ENCODE measurements at places on chromosomes 13 and 19.

DNA sequence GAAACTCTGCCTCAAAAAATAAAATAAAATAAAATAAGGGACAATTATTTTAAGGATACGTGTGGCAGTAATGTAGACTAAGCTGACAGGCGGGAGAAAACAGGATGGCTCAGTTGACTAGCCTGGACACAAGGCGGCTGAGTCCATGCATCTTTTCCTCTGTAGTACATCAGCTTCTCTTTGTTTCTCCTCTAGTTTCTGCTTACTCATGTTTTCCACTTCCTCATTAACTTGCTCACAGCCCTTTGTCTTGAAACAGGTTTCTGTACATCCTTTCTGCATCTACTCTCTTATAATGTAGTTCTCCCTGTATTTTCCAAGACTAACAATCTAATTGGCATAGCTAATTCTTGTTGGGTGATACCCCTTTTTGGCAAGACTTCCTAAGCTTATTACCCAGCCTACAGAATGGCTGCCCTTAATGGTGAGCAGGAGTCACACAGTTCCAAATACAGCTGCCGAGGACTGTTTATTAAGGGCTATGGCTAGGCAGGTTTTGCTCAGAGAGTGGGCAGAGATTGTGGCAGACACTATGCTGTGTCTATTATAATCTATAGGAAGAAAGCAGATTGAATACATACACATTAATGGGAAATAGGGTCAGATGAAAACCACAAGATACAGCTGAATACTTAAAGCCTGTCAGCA, 58.7 kb upstream of the KLF5 start:
- peak; percentile 3 for DNase-seq

- no peak for DNase-seq
Measured at GRCh38 chr13:74625541-74625940, 491.3 kb upstream of the KLF12 start.

GRCh38 chr13:105346141-105346775, 1189.2 kb downstream of the EFNB2 start:
- no peak for DNase-seq

- DNase-seq: no peak
Measured at GRCh38 chr19:28718909-28719308, 494.0 kb downstream of the UQCRFS1 start.

DNA sequence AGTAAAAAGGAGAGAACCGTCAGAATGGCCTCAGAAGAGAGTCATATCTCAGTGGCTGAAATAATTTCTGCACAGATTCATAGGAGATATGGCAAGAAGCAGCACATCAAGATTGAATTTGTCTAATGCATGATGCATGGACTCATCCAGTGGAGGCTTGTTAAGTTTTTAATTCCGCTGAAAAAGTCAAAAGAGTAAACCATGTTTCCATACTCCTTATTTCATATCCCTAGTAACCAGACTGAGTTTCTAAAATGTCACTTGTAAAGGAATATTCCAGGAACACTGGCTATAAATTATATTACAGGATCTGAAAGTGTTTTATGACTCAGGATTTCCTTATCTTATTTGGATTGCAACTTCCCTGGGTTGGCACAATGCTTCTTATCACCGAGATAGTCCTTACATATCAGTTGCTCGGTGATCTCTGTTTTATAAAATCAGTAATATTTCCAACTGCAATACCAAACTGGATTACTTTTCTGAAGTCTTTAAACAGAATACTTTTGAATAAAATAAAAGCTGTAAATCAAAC, 180.2 kb upstream of the TSC22D1 start:
- DNase-seq: no peak

- no peak for DNase-seq
Measured at GRCh38 chr19:29789007-29789406, 22.8 kb upstream of the CCNE1 start.

- DNase-seq: peak; percentile 82
Measured at GRCh38 chr19:37655301-37655688, at the start of gene ZFP30. TSS of gene ZFP30 (minus strand) at chr19:37655465. CDS start at chr19:37647822, 7,643 bp downstream.
